Thymus (tissue), 14 donors: ENCODE measurements at places on chromosomes 12 and 14.

DNA sequence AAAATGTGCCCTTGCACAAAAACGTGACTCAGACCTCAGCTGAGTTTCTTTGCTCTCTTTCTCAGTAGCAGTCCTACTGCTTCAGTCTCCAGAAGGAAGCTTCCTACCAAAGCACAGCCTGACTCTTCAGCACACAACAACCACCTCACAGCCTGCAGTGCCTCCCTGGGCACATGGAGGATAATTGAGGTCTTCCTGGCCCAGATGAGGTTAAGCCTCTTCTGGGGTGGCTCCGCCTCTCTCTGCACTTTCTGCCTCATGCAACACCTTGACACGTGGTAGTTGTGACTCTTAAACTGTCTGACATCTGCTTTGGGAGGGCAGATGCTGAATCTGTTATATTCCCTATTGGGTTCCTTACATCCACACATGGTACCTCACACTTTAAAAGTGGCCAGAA lies 33.8 kb downstream of the GIT2 start:
- DNase-seq = no peak

DNA sequence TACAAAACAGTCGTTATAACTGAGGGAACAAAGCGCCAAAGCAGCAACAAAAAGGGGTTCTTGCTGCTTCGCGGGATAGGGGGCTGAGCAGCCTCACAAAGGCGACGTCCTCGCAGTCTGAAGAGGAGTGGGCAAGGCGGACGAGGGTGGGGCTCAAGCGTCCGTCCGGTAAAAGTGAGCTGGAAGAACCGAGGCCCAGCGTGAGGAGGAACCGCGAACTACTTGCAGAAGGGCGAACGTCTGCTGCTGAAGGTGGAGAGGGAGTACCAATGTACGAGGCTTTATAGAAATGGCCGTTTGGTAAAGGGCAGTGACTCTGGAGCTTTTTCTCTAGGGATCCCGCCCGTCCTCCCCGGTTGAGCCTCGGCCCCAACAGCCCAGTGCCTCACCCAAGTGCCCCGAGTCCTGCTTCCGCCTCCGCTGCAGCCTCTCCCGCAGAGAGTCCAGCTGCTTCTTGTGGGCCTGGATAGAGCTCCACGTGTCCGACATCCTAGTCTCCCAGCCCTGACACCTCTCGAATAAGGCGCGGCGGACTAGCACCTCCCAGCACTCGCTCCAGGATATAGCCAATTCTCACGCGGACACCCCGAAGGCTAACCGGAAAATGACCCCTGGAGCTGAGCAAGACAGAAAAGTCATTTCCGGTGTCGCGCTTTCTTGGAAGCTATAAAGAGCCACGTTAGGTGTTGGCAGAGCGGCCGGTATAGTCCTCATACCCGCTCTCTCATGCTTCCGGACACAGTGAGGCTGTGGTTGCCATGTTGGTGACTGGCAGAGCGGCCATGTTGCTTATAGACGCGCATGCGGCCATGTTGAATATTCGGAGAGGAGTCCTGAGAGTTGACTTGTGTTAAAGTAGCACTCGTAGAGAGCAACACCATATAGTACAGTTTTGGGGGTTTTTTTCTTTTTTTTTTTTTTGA lies at the start of gene METTL3:
TSS of gene METTL3 (minus strand) at position 606 of the 923 bp plus-strand sequence. CDS start at position 489, 117 bp downstream.
- DNase-seq = peak; percentile 88

DNA sequence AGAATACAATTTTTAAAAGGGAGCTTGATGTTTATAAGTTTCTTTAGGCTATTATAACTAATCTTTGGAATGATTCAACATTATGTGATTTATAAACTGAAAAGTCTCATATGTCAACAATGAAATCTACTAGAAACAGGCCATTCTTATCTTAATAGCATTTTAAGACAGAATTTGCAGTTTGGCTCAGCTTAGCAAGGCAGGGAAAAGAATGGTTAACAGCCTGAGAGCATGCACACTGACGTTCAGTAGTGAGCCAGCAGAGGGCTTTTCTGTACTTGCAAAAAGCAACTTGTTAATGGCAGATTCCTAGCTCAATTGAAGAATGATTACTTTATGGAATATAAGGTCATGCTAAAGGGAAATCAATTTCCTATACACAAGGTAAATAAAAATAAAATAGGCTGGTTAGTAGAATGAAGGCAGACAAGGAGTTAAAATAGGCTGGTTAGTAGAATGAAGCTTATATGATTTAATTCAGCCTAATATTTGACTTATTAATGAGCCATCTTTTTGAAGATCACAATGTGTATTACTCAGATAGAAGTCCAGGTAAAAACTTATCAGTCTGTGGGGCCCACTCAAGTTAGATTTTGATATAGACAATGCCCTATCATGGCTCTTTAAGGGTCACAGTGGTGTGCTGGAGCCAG lies 95.9 kb downstream of the OTOGL start:
- DNase-seq = no peak

DNA sequence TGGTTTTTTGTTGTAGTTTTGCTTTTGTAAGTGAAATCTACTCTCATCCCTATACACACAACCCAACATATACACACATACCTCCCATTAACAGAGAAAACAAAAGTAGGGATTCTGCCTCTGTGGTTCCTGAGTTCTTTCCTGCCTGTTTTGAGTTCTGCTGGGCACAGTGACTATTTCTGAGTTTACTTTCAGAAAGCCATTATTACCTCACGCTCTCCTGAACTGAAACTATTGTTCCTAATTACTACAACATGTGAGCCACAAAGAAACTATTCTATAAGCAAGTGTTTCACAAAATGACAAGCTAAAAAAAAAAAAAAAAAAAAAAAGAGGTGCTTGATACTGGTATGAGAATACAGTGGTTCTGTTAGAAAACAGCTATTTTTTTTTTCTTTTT lies 110.9 kb downstream of the ALG10B start:
- DNase-seq = no peak

- no peak for DNase-seq
Measured at GRCh38 chr14:101476916-101477553, 84.3 kb upstream of the DIO3 start.

GRCh38 chr12:114742363-114742762 lies 58.4 kb upstream of the TBX3 start:
- DNase-seq = no peak

GRCh38 chr12:124388679-124389137 lies 93.8 kb downstream of the RFLNA start:
- no peak for DNase-seq

- no peak for DNase-seq
Measured at GRCh38 chr14:89810101-89810500, 144.4 kb downstream of the EFCAB11 start.

- no peak for DNase-seq
Measured at GRCh38 chr12:6551496-6552139, 4.2 kb downstream of the IFFO1 start.

GRCh38 chr14:56136571-56137452 lies 18.6 kb downstream of the PELI2 start:
- no peak for DNase-seq

DNA sequence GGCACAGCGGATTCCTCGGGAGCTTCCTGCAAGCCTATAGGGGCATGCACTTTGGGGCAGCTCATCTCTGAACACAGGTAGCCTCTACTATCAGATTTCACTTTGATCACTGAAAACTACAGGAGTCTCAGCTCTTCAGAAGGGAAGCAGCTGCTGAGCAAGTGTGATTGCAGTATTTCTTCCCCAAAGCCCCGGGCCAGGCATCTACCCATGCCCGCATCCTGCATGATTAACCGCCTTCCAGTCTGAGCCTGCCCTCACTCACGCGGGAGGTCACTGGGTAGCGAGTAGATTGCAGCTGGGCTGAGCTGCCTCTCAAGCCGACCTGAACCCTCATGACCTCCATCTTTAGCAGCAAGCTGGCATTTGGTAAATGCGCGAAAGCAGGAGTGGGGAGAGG lies 334.7 kb downstream of the DPF3 start:
- DNase-seq = no peak

- DNase-seq = no peak
Measured at GRCh38 chr14:50839048-50839447, 8.1 kb upstream of the NIN start.

DNA sequence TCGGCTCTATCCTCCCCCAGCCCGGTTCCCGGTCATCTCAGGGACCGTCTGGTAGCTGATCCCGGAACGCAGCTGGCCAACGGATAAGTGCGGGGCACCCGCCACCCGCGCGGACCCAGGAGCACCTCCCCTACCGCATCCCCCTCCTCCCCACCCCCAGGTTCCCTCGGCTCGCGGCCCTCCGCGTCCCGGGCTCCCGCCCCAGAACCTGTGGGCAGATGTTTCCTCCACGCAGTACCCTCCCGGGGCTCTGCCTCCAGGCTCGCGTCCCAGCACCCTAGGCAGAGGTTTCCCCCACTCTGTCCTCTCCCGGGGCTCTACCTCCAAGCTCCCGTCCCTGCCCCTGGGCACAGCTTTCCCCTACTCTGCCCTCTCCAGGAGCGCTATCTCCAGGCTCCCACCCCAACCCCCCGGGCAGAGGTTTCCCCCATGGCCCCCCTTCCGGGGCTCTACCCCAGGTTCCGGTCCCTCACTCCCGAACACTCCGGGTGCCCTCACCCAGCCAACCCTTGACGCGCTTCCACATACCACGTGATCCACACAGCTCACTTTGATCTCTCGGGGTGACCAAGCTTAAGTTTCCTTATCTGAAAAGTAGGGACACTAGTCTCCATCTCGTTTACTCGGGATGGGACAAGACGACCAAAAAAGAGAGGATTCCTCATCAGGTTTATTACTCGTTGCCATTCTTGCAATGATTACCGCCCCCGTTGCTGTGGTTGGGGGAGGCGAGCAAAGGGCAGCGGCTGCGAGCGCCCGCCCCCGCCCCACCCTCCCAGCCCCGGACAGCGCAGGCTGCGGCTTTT lies at the start of gene CCDC38:
TSS of gene CCDC38 (minus strand) at position 91 of the 806 bp plus-strand sequence. CDS start 6,105 bp downstream, outside the sequence.
- peak; percentile 87 for DNase-seq

- no peak for DNase-seq
Measured at GRCh38 chr12:14390870-14391530, 25.5 kb downstream of the ATF7IP start.

DNA sequence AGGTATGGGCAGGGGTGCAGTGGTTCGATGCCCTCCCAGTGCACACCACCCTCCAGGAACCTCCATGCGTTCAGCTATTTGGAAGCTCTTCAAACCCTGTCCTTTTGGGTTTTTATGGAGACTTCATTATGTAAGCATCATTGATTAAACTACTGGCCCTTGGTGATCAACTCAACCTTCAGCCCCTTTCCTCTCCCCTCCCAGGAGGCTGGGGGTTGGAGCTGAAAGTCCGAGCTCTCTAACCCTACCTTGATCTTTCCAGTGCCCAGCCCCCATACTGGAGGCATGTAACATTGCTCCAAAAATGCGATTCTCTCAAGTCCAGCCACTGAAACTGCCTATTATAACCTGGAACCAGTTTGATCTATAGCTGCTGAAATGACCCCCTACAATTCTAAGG lies 188.1 kb downstream of the IPO8 start:
- no peak for DNase-seq

GRCh38 chr12:111361073-111361716 lies 7.7 kb downstream of the PHETA1 start:
- DNase-seq = peak; percentile 16

DNA sequence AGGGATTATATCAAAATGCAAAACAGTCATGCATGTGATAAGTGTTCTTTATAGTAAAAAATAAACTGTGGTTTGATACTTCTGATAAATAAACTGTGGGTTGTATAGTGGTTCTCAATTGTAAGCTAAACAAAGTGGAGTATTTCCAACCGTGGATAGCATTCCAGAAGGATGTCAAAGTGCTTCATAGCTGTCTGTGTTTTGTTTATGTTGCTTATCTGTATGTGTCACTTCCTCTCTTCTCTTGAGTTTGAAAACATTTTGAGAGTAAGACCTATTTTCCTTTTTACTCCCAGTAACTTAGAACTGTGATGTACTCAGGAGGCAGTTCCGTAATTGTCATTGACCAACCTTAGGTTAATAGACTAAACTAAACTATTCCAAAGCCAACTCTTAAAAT lies 415.8 kb downstream of the TMTC2 start:
- no peak for DNase-seq

DNA sequence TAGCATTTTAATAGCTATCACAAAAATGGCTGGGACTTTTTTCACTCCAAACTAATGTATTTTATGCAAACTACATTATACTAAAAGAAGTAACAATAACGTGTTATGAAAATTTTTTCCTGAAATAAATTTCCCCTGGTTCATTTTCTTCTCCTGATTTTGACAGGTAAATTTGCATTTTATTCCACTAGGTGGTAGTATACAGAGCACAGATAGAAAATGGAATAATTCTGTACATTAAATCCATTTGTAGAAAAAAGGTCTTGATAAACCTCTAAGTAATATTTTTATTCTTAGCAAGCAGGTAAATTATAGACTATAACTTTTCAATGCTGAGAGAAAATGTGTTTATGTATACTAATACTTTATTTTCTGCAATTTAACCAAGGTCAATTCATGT lies 96.5 kb downstream of the BCAT1 start:
- no peak for DNase-seq

DNA sequence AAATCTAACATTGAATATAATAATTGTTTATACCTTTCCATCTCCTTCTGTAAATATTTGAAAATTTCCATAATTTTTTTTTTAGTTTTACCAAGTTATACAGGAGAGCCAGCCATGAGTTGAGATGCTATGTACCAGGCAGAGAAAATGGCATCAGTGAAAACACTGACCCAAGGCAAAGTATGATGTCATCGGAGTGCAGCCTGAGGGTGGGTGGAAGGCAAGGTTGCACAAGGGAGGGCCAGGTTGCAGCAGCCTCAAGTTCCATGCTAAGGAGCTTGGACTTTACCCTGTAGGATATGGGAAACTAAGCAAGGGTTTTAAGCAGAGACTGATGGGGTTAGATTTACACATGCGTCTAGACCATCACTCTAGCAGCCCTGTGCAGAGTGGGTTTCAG lies 441.1 kb downstream of the BCAT1 start:
- no peak for DNase-seq

GRCh38 chr12:55642669-55643068 lies 6.0 kb downstream of the OR10P1 start:
- no peak for DNase-seq

- no peak for DNase-seq
Measured at GRCh38 chr12:24500831-24501230, 448.1 kb downstream of the BCAT1 start.

DNA sequence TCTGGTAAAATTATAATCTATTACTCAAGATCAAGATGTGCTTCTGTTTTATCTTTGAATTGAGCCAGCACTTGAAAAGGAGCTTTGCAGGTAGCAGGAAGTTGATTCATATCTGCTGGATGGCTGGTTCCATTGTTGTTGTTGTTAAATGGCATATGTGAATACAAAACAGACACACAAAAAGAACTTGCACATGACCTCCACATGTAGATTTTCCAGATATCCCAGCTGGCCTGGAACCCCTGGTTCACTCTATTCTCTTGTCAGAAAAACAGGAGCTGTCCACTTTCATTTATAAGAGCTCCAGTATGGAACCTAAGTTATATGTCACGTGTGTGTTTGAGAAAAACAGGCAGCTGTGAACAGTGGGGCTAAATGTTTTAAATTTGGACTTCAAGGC lies 273.9 kb downstream of the TMEM132D start:
- DNase-seq = no peak

DNA sequence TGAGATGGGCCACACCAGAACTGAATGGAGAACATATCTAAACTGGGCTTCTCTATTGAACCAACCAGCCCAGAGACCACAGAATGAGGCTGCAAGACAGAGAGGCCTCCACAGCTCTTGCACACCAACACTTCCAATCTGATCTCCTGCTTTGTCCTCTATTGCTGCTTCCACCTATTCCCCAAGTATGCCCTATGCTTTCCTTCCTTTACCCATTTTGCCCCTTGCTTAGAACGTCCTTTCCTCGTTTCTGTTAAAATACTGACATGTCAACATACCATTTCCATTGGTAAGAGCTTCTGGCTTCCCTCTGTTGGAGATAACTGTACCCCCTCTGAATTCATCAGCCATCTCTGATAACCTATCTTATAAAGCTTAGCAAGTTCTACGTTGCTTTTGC lies 2.8 kb downstream of the SLC2A13 start:
- no peak for DNase-seq
